ENCODE measurements at places on chromosomes 6 and 20. TPM values are rescaled to one million over a fixed set of nuclear protein-coding genes. Genes with fewer than 3 reads are reported as not detected.

AGER gene
- polyA plus RNA-seq = 1.1 TPM

- DNase-seq = no peak
Observed at GRCh38 chr6:25756382-25757363, 2.1 kb downstream of the SLC17A4 start.

DNA sequence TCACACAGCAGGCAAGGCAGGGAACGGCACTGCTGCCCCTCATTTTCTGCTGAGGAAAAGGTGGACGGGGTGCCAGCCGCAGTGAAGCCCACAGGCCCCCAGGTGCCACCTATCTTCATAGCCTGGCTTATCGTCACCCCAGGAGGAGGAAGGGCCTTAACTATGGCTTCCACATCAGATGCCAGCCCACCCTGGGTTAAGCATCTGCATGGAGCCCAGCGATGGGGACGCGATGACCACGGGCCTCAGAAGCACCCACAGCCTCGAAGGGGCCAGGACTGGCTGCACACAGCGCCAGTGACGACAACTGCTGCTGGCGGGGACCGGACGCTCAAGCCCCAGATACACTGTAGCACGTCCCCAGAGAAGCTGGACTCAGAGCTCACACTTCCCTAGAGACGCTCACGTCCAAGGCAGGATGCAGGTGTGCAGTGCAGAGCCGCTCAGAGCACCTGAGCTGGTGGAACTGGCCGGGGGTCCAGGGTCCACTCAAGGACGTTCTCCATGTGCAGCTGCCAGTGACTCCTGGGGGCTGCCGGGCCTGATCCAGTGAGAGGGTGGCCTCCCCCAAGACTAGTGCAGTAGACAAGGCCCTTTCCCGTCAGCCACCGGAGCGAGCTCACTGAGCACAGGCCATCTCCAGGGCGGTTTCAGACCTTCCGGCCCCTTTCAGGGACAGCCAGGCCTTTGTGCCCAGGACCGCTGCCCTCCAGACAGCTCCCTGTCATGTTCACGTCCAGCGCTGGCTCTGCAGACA lies 83.0 kb downstream of the YTHDF1 start:
- DNase-seq = no peak

DNA sequence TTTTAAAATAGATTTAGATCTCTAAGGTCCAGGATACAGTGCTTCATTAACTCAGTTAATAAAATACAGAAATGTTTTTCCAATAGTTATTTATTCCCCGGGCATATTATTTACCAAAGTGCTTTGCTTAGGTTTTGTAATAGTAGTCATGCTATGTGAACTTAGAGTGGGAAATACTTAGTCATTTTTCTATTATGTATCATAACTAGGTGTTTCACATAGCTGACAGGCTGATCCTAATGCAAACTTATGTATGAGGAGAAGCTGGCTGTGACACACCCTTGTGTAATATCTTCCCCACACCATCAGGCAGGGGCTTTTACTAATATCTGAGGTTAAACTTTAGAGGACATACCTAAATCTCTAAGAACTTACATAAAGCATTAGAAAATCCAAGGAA lies 277.7 kb upstream of the RIMS1 start:
- DNase-seq = no peak

DNA sequence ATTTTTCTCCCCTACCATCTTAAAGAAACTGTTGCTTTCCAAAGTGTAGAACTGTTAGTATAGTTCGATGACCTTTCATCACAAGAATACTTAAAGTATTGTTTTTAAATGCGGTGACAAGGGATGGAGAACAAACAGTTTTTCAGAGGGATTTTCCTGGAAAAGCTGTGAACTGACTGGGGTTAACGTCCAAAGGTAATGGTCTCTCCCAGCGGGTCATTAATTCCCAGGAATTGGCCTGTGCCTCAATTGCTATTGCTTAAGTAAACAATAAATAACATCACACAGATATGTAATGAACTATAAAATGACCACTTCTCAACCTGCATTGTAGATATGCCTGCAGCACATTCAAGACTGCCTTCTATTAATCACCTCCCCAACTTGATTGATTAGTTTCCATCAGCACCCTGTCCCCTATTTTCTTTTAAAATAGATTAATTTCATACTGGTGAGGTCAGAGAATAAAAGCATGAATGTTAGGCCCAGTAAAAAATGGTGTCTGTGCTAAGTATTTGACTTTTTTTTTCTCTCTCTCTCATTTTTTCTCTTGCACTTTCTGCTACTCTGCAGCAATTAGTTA lies 268.2 kb downstream of the SAMD5 start:
- no peak for DNase-seq

DNA sequence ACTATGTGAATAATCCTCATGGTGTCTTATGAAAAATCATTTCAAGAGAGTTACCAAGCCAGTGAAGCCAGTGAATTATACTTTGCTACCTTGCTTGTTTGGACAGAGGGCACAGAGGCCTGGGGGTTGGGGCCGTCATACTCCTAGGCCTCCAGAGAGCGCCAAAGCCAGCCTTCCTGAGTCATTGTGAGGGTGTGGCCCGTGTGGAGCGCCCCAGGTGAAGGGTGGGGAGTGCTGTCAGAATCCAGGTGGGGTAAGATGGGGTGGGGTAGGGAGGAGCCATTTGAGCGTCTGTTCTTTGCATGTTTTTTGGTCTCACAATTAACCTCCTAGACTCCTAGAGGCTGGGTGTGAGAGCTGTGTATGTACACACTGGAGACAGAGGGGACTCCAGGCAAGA lies 71.1 kb downstream of the PERP start:
- DNase-seq = no peak

GRCh38 chr6:140036196-140036595 lies 661.7 kb upstream of the CITED2 start:
- no peak for DNase-seq

DNA sequence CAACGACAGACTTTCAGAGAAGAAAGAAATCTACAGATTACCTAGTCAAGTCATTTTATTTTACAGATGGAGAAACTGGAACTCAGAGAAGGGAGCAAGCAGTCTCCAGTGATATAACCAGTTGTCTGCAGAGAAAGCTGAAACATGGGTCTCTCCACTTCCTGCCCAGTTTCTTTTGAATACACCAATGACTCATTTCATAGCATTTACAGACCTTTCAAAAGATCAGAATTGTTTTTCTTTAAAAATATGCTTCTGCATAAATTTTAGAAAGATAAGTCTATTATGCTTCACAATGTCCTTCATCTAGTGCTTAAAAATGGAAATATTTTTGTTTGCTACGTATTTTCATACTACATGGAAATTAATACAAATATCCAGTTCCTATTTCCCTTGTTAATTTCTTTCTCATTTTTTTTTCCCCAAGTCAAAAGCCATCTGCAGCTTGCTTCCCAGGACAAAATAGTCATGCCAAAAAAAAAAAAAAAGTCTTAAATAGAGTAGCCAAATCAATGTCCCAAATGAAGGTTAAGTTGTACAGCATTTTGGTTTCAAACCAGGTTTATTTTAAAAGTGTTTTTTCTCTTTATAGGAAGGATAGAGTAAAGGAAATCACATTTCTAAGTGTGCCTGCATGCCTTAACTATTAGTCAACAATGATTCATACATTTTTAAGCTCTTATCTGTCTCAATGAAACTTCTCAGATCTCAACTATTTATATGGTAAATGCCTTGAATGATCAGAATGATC lies 36.9 kb downstream of the ARHGAP18 start:
- DNase-seq = no peak

Measured in naive B cell (primary cell).